T1000 (cell line): ENCODE measurements at places on chromosomes 3 and 15.

GRCh38 chr3:108106031-108106430, 15.2 kb upstream of the CD47 start:
- DNase-seq = peak; percentile 53

DNA sequence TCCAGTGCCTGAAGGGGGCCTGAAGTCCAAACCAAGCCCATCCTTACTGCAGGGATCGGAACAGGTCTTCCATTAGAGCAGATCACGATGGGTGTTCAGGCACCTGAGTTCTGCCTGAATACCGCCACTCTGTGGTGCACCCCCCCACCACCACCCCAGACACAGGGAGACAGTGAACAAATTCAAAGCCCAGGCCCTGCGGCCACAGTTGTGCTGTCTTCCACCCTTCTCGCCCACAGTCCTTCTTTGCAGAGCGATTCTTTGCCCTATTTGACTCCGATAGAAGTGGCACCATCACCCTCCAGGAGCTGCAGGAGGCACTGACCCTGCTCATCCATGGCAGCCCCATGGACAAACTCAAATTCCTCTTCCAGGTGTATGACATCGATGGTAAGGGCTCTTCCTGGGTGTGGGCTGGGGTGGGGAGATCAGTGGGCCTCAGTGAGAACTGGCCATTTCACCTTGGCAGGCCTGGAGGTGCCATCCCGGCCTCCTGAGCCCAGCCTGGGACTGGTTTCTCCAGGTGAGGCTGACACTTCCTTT, 13.6 kb downstream of the NOX5 start:
- DNase-seq = no peak

GRCh38 chr3:34582055-34582454, 783.6 kb downstream of the PDCD6IP start:
- DNase-seq = no peak

DNA sequence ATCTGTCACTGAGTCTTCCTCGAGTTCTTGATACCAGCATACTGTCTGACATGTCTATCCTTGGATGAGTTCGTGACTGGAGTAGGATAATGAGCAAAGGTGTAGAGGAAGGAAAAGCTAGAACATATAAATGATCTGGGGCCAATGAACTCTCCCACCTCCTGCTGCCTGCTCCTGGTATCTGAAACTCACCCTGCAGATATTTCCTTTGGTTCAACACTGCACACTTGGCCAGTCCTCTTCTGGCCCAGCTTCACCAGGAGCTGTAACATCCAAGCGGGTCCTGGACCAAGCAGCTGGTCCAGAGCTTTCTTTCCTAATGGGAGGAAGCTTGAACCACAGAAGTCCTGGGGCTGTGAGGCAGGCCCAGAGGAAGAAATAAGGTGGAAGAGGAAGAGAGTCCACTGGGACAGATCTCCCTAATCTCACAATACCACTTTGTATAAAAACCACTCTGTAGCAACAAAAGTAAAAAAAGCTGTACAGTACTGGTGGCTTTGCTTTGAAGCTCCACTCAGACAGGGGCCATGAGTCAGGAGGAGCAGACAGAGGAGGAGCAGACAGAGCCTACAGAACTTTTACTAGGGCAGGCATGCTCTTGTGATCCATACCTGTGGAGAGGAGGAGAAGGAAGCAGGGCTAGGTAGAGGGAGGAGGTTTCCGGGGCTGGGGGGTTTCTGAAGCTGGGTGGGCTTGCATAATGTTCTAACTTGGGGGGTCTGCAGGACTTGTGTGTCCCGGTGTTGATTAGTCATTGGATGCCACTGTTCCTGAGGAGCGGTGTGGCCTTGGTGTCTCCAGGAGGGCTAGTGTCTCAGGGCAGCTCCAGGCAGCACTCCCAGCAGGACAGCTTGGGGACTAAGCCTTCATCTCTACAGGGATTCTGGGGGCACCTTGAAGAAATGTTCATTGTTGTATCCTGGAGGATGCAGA, 166.9 kb downstream of the ABHD5 start:
- DNase-seq = no peak

DNA sequence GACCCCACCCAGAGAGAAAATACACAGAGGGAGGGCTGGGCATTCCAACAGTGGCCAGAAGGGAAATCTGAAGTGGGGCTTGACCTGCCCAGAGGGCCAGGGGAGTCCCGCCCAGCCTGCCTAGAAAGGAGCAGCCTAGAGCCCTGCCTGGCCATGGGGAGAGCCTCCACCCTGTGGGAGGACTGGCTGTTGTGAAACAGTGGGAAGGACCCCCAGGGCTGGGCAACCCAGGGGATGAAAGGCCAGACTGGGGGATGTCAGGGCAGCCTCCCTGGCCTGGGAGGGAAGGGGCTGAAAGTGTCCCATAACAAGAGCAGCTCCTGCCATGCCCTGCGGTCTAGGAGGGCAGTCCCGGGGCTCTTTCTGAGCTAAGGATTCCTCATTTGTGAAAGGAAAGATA, 69.0 kb downstream of the SLC12A8 start:
- DNase-seq = no peak

DNA sequence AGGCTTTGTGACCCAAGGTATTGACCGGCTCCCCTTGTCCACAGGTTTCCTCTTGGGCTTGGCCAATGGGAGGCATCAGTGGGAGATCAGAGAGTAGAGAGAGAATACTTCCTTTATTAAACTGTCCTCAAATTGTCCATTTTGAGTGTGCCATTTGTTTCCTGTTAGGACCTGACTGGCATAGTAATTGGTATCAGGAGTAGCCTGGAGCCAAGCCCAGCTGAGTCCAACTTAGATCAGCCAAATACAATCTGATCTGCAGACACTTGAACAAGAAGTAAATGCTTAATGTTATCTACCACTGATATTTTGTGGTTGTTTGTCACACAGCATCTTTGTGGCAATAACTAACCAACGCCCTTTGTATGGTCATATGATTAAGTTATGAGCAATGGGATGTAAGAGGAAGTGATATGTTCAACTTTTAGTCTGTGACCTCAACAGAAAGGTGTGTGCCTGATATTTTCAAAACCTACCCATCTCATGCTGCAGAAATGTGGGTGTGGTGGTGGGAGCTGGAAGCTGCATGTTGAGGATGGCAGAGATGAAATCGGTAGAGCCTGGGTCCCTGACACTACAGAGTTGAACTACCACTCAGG, 13.3 kb downstream of the MYD88 start:
- no peak for DNase-seq

- no peak for DNase-seq
These were observed 53.8 kb downstream of the WDR76 start for GRCh38 chr15:43880406-43881194.

- DNase-seq = peak; percentile 7
These were observed 38.0 kb downstream of the SRPRB start for GRCh38 chr3:133843634-133844033.

GRCh38 chr15:77689821-77690220, 57.1 kb upstream of the LINGO1 start:
- no peak for DNase-seq

GRCh38 chr3:186785495-186786018, 2.2 kb downstream of the EIF4A2 start:
- no peak for DNase-seq

DNA sequence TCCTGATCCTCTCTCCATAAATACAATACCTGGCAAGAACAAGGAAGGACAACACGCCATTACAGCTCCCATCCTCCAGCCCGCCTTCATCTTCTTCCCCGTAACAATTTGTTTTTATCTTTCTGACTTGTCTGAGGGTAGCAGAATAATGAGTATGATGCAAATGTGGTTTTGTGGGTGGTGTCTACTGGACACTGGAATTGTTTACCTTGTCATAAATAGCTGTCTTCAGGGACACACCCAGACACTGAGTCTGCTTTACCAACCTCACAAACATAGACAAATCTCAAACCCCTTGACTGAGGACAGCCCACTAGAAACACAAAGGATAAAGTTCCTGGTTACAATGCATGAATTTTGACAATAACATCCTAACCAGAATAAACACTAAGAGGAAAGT, 13.4 kb downstream of the WDR72 start:
- no peak for DNase-seq

- DNase-seq = no peak
These were observed 29.2 kb downstream of the NSUN3 start for GRCh38 chr3:94092086-94092485.

DNA sequence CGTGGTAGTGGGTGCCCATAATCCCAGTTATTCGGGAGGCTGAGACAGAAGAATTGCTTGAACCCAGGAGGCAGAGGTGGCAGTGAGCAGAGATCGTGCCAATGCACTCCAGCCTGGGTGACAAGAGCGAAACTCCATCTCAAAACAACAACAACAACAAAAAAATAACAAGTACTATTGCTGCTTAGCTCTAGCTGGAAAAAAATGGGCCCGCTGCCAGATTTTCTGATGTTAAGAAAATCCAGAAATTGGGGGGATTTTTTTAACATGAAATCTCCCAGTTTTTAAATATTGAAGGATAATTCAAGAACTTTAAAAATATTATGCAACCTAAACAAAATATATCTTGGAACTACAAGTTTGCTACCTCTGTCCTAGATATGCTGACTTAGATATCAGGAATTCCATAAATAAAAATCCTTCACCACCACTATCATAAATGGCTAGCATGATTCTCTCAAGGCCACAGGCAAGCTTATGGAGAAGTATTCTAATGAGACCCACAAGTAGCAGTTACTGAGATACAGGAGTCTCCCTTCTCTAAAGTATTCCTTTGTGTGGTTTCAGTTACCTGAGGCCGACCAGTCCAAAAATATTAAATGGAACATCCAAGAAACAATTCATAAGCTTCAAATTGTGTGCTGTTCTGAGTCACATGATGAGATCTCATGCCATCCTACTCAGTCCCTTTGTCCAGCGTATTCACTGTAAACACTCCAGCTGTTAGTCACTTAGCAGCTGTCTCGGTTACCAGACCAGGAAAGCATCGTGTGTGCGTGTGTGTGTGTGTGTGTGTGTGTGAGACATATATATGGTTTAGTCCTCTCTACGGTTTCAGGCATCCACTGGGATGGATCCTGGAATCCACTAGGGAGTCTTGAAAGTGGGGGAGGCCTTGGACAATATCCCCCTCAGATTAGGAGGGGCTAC, 277.2 kb downstream of the TBL1XR1 start:
- DNase-seq = no peak

GRCh38 chr3:88137836-88138235, 11.9 kb upstream of the C3orf38 start:
- DNase-seq = no peak

GRCh38 chr3:126208606-126209256, 28.3 kb upstream of the ALDH1L1 start:
- DNase-seq = peak; percentile 86

DNA sequence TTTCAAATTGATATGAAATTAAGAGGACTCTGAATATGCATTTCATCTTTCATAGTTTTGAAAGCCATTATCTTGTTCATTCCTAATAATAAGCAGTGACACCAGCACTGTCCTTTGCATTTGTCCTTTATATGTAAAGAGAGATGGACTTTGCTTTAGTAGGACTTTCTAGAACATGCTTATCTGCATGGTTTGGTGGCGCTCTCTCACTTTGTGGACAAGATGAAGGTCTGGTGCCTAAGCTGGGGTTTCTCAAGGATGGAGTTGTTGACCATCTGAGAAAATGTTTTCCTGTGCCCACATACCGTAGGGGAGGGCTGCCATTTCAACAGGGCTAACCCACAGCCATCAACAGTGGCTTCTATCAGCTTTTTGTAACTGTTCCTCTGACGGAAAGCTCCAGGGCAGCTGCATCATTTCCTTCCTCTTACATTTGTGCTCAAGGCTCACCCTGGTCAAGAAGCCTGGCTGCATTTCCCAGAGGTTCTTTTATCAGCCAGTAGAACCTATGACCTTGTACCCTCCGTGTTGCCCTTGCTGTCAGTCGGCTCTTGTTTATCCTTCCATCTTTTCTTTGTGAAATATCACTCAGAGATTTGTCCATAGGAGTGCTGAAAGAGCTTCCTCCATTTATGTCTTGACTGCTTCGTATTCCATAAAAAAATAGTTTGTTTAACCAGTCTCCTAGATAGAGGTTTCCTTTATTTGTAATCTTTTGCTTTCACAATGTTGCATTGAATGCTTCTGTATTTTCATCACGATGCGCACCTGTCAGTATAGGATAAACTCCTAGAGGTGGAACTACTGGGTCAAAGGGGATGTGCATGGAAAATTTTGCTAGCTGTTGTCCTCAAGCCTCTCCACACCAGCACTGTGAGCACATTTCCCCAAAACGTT, 44.6 kb downstream of the ABHD2 start:
- no peak for DNase-seq

- DNase-seq = no peak
These were observed 138.3 kb upstream of the MYRIP start for GRCh38 chr3:39671116-39671515.

DNA sequence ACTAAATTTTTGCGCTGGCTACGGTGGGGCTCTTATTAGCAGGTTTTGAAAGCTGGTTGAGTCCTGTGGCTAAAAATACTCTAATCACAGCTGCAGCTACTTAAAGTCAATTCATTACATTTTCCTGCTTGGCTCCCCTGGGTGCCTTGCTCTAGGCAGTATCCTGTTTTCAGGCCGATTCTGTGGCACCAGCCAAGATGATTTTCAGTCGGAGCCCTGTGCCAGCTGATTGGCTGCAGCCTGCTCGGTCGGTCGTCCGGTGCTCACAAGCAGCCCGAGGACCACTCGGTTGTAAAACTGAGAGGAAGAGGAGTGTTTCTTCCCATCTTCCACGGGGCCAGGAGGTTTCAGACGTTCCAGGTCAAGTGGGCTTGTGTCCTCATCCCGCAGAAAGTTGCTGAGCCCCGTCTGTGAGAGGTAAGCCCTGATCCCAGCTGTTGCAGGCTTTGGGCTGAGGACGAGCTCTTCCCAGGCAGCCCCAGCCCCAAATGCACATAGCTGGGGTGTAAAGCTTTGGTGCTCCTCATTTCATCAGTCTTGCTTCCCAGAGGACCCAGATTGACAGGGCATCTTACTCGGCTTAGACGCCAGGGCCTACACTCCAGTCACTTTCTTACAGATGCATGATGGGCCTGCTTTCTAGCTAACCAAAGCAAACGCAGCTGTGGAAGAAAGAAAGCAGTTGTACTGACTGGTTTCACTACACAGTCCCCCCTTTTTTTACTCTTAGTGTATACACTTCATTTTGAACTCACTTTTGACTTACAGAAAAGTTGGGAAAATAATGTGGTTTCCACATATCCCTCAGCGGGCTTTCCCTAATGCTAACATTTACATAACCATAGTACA, 15.9 kb downstream of the LYSMD4 start:
- no peak for DNase-seq

- peak; percentile 72 for DNase-seq
These were observed 60.7 kb downstream of the RPL22L1 start for GRCh38 chr3:170809007-170809974.

DNA sequence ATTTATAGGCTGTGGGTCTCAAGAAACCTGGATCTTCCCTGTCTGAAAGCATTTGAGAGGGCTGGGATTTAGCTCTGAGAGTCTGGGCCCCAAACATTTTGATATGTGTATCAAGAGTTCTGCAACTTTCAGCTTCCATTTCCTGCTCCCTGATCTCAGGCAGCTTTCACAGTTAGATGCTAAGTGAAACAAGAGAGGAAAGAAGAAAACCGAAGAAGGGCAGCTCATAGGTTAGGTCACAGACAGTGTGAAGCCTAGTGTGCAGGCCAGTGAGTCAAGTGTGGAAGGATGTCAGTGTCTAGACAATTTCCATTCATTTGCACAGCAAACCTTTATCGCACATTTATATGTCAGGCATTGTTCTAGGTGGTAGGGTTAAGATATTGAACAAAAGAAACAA, 173.6 kb upstream of the PROK2 start:
- DNase-seq = no peak
